ENCODE measurements at places on chromosomes 6 and 20.

- DNase-seq, result no peak
Measured at GRCh38 chr20:49633023-49633422, 65.1 kb upstream of the PTGIS start.

GRCh38 chr6:8080362-8081151 is 16.4 kb upstream of the BLOC1S5 start:
- no peak for DNase-seq

DNA sequence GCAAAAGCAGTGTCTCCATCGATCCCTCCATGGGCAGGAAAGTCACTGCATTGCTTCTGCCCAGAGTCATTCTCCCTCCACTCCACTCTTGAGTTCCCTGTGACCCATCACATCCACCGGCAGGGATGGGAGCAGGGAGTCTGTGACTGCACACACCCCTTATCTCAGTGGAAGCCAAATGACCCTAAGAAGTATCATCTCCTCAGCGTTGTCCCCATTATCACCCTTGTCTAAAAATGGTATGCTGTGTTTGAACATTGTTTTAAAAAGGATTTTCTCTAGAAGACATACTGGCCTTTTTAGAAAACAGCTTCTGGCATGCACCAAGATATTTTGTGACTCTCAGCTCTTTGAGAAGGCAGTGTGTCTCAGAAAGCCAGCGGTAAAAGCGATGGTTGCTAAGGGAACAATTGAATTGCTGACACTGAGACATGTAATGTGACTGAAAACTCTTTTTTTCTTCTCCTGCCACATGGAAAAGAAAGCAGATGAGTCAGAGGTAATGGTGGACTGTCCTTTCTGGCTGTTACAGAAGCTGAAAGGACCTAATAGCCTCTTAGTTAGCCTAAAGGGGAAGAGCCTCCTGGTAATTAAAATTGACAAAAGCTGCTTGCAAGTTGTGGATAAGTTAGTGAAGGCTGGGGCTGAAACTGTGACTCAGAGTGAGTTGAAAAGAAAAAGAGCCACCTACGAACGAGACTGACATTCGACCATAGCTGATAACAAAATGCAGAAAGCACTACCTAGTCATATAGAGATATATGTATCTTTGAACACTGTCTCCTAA is 120.5 kb downstream of the MAP3K7 start:
- no peak for DNase-seq

GRCh38 chr6:165697171-165697570 is 34.1 kb upstream of the PDE10A start:
- DNase-seq, result no peak

DNA sequence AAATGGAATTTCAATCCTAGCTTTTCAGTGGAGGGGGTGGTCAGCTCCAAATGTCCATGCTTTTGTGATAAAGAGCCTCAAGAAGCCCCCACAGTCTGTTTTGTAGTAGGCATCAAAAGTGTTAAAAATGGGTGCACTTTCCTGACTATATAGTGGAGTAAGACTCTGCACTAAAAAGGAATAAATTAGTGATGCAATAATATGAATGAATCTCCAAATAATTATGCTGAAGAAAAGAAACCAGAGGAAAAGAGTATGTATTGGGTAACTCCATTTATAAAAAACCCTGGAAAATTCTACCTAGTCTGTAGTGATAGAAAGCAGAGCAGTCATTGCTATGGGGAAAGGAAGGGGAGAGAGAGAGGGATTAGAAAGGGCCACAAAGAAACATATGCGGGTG is 310.4 kb upstream of the SUPT3H start:
- DNase-seq, result no peak

GRCh38 chr6:137641474-137642077 is 147.4 kb upstream of the OLIG3 start:
- DNase-seq, result peak; percentile 44

GRCh38 chr20:13213335-13213734 is 7.7 kb upstream of the ISM1 start:
- no peak for DNase-seq

All from naive thymus-derived CD4-positive, alpha-beta T cell (primary cell).